ENCODE measurements at places on chromosomes 6 and 20.

DNA sequence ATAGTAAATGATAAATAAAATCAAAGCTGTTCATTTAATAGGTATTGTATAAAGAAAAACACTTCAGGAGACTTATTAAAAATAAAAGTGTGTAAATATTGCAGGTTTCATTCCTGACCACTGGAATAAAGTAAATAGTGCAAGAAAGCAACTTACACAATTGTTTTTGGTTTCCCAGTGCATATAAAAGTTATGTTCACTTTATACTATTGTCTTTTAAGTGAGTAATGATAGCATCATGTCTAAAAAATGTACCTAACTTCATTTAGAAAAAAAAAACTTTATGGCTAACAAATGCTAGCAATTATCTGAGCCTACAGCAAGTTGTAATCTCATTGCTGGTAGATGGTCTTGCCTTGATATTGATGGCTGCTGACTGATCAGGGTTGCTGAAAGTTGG is 726.6 kb upstream of the POU3F2 start:
- DNase-seq = no peak

- DNase-seq = no peak
These were observed 2.9 kb downstream of the RGL2 start for GRCh38 chr6:33295621-33296369.

GRCh38 chr6:140784573-140784972 is 1348.2 kb upstream of the GJE1 start:
- DNase-seq = no peak

- DNase-seq = no peak
These were observed 25.0 kb downstream of the GDAP1L1 start for GRCh38 chr20:44271915-44272663.

GRCh38 chr20:25389858-25390537 is 637 bp downstream of the ABHD12 start:
- peak; percentile 15 for DNase-seq

- no peak for DNase-seq
These were observed 36.1 kb downstream of the ELOVL2 start for GRCh38 chr6:11007715-11008608.

DNA sequence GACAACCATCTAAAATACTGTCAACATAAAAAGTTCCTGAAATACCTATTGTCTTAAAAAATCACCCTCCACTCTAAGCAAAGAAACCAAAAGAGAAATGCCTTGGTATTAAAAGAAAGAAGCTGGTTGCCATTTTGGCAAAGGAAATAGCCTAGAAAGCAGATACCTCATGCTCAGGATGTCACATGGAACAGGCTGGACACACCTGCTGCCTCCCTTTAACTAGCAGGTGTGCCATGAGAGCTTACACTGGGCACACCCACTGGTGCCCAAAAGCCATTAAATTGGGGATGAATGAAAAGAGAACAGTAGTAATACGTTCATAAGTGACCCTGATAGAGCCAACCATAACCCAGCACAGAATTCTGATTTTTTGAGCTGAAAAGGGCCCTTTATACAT is 1.5 kb downstream of the SLC23A2 start:
- peak; percentile 42 for DNase-seq

- no peak for DNase-seq
These were observed 136.5 kb downstream of the ELOVL4 start for GRCh38 chr6:79810871-79811270.

- DNase-seq = no peak
These were observed 57.5 kb downstream of the MYLK4 start for GRCh38 chr6:2693231-2693630.

Measured in NCI-H2171 (cell line).